ENCODE measurements at places on chromosomes 7 and 10.

- no peak for DNase-seq
Measured at GRCh38 chr10:107471911-107472310, 307.4 kb upstream of the SORCS1 start.

GRCh38 chr7:157021071-157021870 lies 10.8 kb upstream of the MNX1 start:
- DNase-seq, result no peak

GRCh38 chr10:17742918-17743317 lies 9.1 kb upstream of the TMEM236 start:
- DNase-seq, result peak; percentile 37

DNA sequence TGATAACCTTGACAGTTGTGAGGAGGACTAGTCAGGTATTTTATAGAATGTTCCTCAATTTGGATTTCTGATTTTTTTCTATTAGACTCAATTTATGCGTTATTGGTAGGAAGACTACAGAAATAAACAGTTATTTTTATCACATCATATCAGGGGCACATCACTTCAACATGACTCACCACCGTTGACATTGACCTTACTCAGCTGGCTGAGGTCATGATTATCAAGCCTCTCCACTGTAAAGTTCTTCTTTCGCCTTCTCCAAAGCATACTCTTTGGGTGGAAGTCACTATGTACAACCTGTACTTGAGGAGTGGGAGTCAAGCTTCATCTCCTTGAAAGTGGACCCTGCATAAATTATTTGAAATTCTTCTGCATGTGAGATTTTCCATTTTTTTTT lies 194.3 kb upstream of the IGFBP3 start:
- peak; percentile 34 for DNase-seq

- peak; percentile 46 for DNase-seq
Measured at GRCh38 chr7:148142660-148143248, 447.8 kb upstream of the C7orf33 start.

DNA sequence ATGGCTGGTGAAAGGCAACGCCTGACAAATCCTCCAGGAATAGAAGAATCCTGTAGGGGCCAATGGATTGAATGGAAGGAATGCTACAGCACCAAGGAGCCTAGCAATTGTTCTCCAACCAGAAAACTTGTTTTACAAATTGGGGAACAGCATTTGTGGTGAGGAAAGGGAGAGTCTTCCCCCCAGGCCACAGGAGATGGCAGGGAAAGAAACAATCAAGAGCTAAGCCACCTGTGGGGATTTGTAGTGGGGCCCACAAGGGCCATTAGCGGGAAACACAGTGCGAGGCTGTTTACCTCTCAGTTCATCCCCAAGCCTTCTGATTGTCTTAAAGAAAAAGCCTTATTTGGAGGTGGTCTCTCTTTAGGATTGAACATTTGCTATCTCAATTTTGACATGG lies 48.5 kb upstream of the KCNMA1 start:
- DNase-seq, result no peak

GRCh38 chr7:30770845-30771173 lies 408 bp upstream of the MINDY4 start:
- DNase-seq, result no peak

Data from amniotic epithelial cell (primary cell).